ENCODE measurements at places on chromosomes 7 and 10. TPM values are rescaled to one million over a fixed set of nuclear protein-coding genes. Genes with fewer than 3 reads are reported as not detected.

- no peak for DNase-seq
These were observed 146.4 kb upstream of the LYZL2 start for GRCh38 chr10:30775779-30776591.

Gene MYO1G
- total RNA-seq, result 155 TPM

DNA sequence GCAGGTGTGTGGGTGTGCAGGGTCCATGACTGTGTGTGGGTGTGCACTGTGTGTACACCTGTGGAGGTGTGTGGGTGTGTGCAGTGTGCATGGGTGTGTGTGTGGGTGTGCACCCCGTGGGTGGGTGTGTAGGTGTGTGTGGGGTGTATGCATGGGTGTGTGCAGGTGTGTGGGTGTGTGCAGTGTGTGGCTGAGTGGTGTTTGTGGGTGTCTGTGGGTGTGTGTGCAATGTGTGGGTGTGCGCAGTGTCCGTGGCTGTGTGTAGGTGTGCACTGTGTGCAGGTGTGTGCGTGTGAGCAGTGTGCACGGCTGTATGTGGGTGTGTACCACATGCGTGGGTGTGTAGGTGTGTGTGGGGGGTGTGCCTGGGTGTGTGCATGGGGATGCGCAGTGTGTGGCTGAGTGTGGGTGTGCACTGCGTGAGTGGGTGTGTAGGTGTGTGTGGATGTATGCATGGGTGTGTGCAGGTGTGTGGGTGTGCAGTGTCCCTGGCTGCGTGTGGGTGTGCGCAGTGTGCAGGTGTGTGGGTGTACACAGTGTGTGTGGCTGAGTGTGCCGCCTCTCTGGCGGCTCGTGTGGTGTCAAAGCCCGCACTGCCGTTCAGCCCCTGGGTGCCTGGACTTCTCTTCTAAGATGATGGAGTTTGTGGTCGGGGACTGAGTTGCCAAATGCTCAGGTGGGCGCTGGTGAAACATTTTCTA is 208.3 kb downstream of the DNAJB6 start:
- no peak for DNase-seq

GRCh38 chr10:31381171-31381570 is 62.2 kb downstream of the ZEB1 start:
- no peak for DNase-seq

DNA sequence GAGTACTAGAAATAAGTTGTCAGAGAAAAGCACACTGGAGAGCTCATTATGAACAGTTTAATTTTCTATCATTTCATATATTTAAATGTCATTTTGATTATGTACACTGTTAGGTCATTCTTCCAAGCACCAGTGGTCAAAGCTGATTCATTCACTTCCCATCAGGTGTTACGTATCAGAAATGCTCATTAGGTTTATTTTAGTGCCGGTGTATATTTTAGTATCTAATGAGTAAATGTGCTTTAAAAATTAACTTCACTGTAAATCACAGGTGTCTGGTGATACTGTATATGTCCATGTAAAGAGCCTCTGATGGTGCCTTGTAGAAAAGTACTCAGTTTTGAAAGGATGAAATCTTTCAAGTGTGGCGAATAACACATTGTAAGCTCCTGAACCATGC is 3.5 kb downstream of the DMTF1 start:
- no peak for DNase-seq

Gene IDI2
- not detected for total RNA-seq

Gene MRLN
- 0.56 TPM for total RNA-seq

Gene FGFR2
- total RNA-seq, result 0.22 TPM

Gene DDX50
- total RNA-seq, result 47.5 TPM

DNA sequence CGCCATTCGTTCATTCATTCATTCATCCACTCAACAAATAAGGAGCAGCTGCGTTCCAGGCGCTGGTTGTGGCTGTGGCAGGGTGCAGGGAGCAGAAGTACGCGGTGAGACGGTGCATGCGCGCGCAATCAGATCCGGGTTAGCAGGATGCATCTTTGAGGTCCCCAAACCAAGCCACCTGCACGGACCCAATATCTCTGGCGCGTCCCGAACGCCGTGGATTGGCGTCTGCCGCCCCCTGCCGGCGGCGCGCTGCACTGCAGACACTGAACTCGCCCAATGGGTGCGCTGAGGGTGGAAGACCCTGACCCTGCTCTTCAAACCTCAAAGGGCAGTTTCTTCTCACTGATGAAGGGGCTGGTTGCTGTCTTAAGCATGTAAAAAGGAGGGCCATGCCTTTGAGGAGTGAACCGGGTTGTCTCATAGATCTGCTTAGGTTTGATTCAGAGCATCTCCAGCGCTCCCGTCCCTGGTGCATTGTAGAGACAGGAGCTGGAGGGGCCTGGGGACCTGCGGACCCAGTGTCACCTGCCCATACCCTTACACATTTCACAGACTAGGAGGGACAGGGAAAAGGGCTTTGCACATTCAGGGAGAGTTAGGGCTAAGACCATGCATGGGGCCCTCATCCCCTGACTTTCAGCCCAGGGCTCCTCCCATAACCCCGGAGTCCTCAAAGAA is 102.5 kb downstream of the RAMP3 start:
- DNase-seq, result peak; percentile 60

DNA sequence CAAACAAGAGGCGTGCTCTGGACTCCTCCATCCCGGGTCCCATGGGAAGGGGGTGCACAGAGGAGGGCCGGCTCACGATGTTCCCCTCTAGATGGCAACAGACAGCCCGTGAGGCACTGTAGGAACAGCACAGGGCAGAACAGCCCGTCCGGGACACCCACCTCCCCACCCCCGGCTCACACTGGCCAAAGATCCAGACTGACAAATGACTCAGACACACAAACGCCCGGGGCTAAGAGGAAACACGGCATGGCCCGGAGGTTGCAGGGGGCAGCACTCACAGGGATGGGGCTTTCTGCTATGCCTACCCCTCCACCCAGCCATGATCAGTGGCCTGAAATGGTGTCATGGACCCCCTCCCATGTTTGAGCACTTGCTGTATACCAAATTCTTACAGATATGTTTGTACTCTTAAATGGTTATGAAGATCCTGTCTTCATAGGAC is 4.9 kb upstream of the ELN start:
- DNase-seq, result no peak

DNA sequence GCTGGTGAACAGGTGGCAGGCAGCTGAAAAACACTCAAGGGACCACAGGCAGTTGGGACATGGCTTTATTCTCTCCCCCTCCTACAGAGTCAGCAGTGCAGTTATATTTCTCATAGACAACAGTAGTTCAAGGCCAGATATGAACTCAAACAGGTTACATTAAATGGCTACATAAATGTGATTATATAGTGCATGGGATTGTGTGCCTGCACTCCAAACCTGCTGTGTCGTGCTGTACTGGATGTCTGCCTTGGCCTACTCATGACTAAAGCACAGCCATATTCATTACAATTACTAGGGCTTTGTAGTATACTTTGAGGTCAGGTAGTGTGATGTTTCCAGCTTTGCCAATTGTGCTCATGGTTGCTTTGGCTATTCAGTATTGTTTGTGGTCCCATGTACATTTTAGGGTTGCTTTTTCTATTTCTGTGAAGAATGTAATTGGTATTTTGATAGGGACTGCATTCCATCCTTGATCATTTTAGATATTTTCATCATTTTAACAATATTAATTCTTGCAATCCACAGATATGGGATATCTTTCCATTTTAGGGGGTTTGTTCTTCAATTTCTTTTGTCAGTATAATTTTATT is 393.6 kb downstream of the CNTNAP2 start:
- DNase-seq, result no peak

GRCh38 chr7:37416378-37417106 is 32.1 kb downstream of the ELMO1 start:
- no peak for DNase-seq

GRCh38 chr7:102152672-102153598 is 133.7 kb upstream of the SH2B2 start:
- DNase-seq, result no peak

- no peak for DNase-seq
These were observed 444.8 kb upstream of the DPP6 start for GRCh38 chr7:153607354-153607753.

Gene ADAMTS14
- total RNA-seq, result not detected

DNA sequence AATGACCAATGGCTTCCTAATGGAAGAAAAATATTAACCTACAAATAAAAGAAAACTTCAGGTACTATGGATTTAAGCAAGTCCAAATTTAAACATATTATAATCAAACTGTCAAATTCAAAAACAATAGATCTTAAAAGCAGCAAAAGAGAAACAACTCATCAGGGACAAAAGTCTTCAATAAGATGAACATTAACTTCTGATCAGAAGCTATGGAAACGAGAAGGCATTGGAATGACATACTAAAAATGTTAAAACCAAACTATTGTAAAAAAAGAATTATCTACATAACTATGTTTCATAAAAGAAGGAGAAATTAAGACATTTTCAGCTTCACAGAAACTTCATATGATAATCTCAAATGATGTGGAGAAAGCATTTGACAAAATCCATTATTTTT is 334.7 kb downstream of the ANKRD7 start:
- DNase-seq, result no peak

DNA sequence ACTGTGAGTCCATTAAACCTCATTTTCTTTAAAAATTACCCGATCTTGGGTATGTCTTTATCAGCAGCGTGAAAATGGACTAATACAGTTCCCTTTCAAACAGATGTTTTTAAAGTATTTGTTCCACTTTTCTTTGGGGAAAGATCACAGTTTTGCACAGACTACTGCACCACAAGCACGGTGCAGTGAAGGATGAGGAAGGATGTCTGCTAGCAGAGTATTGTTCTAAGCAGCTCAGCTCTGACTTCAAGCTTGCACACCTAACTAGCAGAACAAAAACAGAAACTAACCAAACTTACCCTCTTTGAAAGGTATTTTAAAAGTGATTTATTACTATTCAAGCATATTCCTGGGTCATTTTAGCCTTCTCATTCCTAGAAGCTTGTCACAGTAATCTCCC is 20.0 kb downstream of the THNSL1 start:
- no peak for DNase-seq

DNA sequence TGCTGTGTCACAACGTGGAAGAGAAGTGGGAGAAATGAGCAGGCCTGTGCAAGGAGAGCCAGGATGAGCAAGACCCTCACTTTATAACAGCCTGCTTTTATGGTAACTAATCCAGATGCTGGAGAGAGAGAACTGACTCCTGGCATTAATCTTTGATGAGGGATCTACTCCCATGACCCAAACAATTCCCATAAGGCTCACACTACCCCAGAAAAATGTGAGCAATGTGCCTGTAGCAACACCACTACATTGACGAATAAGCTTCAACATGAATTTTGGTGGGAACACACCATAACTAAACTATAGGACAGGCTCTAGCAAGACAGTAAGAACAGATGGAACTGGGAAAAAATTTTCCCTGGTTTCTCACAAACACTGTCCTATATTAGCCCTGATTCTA is 173.6 kb upstream of the PRSS58 start:
- no peak for DNase-seq

Gene GNAT3
- total RNA-seq, result not detected

Gene NPSR1
- not detected for total RNA-seq

Gene FAM237B
- total RNA-seq, result not detected

- DNase-seq, result no peak
These were observed 290.2 kb upstream of the GHITM start for GRCh38 chr10:83849150-83849549.

Gene NAT16
- total RNA-seq, result not detected

DNA sequence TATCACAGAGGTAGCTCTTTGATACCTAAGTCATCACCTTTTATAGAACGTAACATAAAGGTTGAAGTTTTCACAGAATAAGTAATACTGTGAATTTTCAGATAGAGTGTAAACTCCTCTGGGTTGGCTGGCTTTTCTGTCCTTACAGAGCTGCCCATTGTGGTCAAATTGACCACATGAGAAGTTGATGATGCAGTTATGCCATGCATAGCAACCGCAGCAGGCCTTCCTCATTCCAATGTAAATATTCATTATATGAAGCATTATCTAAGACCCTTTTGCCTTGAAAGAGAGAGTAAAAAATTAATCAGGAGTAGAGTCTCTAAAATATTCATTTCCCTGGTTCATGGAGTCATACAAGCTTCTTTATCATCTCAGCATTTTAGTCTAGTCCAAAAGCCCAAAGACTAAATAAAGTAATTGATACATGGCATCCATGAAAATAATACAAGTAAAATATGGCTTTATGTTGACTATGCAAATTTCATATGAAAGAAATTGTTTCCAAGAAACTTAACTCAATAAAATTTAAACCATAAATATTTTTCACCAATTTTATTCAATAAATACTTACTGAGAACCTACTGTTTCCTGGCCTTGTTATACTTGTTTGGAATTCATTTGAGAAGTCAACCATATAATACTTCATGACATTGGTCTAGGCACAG is 516.4 kb downstream of the PCDH15 start:
- DNase-seq, result no peak

Gene ZNF800
- total RNA-seq, result 73.9 TPM

DNA sequence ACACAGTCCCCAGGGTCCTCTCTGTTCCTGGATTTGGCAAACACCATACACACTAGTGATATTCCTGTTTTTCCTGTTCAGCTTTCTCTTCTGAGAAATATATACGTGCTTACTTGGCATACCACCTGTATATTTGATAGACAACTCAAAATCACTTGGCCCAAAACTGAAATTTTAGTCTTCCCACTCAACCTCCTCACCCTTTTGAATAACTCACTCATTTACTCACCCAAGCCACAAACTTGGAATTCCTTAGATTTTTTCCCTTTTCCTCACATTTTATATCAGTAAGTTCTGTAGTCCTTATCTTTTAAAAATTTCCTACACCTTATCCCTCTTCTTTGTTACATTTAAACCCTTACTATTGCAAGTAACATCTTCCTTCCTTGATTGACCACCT is 143.4 kb downstream of the PPP1R3A start:
- no peak for DNase-seq

Gene FKBP6
- total RNA-seq, result not detected

Gene SH2D4B
- 0.16 TPM for total RNA-seq

Gene ATP6V0E2
- total RNA-seq, result 23.2 TPM

GRCh38 chr7:157047148-157047547 is 36.7 kb upstream of the MNX1 start:
- no peak for DNase-seq

GRCh38 chr10:102517553-102517952 is 13.8 kb downstream of the SUFU start:
- DNase-seq, result no peak

GRCh38 chr7:95788258-95788657 is 15.9 kb downstream of the DYNC1I1 start:
- DNase-seq, result no peak

- DNase-seq, result peak; percentile 82
These were observed 131.1 kb upstream of the RSU1 start for GRCh38 chr10:16948361-16948760.

DNA sequence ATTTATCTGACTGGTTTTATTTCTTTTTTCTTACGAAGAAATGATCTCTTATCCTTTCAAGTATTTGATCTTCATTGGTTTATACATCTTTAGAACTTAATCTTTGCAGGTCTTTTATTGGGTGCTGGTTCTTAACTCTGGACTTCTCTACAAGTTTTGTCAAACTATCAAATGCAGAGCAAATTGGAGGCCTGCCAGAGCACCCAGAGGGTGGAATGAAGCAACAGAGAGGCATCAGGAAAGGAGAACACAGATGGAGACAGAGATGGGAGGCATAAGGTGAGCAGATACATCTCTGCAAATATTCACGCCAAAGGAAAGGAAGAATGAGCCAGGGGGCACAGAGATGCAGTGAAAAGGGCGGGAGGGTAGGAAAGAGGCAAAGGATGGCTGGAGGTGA is 130.3 kb downstream of the PKD1L1 start:
- DNase-seq, result no peak

Data from CD4-positive, alpha-beta T cell (primary cell).